ENCODE measurements at places on chromosomes 3 and 15.

DNA sequence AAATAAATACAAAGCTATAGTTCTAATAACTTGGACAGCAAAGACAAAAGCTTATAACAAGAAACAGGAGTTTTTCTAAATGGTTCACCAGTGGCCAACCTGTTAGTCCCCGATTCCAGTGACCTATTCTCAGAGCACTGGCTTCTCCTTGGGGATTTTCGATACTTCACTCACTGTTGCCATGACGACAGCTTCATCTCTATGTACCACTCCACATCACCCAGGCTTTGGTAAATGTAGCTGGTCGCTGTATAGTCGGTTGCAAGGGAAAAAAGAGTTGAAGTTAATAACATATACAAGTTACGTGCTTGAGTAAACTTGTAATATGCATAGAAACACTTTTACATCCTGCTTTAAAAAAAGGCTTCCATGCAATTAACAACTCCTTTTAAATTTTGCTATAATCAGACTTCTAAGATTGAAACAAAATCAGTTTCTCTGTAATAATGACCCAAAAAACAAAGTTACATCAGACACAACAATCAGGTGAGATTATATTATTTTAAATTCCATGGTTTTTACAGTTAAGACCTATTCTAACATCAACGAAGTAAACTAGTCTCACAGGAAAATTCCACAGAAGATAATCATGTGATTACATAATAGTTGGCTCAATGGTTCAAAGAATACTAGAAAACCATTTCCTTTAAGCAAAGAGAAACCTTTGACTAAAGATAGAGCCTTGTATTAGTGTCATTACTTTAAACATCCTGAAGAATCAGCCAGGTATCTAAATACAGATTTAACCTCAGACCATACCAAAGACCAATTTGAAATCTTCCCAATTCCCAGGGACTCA lies 2.9 kb downstream of the CCNL1 start:
- no peak for DNase-seq

- DNase-seq, result no peak
Measured at GRCh38 chr3:4508048-4508981, 15.2 kb downstream of the ITPR1 start.

GRCh38 chr3:188742755-188743550 lies 428.8 kb upstream of the TPRG1 start:
- no peak for DNase-seq

DNA sequence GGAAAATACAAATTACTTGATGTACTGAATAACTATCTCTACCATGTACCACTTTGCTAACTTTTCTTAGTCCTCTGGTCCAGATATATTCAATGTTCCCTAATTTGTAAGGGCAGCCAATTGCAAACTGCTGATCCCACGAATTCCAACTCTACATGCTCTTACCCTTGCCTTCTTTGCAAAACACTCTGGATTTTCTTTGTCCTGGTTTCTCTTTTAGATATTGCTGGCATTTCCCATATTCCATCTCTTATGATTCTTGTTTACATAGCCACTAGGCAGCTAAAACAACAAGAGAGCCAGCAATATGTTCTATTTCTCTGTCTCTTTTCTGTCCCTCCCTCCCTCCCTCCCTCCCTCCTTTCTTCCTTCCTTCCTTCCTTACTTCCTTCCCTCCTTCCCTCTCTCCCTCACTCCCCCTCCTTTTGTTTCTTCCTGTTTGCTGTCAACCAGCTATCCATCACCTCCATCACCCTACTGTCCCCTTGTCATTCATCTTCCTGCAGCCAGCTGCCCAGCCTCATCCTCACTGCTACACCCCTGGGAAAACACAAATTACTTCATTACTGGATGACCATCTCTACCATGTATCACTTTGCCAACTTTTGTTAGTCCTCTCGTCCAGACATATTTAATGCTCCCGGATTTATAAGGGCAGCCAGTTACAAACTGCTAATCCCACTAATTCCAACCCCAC lies 33.8 kb downstream of the SETMAR start:
- DNase-seq, result no peak

- no peak for DNase-seq
Measured at GRCh38 chr3:34258271-34258998, 460.0 kb downstream of the PDCD6IP start.

DNA sequence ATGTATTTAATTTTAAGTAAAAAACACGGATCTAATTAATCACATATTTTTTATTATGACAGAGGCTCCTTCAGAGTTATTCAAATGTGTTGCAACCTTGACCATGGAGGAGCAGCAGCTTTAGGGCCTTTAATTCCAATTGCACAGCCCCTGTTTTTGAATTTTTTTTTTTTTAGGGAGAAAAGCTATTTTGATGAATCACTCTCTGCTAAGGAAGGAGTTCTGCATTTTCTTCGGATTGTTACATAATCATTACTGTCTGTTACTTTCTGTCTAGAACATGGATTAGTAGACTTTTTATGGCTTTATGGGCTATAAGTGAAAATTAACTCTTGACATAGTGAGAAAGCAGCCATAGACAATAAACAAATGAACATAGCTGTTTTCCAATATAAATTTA lies 90.8 kb downstream of the MCTP2 start:
- DNase-seq, result no peak

DNA sequence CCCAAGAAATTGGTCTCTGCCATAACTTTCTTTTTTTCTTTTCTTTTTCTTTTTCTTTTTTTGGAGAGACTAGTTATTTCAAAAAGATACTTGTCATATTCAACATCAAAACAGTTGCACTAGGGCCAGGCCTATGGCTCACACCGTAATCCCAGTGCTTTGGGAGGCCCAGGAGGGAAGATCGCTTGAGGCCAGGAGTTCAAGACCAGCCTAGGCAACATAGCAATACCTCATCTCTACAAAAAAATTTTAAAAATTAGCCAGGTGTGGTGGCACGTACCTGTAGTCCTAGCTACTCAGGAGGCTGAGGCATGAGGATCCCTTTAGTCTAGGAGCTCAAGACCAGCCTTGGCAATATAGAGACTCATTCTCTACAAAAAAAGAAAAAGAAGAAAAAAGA lies 49.0 kb upstream of the GNB5 start:
- DNase-seq, result no peak

GRCh38 chr15:61654002-61654740 lies 406.1 kb downstream of the VPS13C start:
- no peak for DNase-seq

DNA sequence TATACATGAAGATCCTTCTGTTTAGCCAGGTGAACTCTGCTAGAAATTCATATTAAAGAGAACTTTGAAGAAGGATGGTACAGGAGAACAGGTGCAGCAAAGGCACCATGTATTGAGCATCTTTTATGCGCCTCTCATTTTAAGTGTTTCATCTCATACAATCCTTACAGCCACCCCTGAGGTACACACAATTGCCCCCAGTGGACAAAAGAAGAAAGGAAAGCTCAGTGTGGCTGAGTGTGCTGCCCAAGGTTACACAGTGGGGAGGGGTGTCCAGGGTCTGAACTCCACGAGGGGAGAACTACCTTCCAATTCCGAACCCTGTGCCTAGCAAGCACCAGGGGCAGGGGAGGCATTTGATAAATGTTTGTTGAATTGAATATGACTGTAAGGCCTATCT lies 98.6 kb downstream of the MECOM start:
- DNase-seq, result no peak

- no peak for DNase-seq
Measured at GRCh38 chr15:29825227-29825626, 3.0 kb upstream of the TJP1 start.

DNA sequence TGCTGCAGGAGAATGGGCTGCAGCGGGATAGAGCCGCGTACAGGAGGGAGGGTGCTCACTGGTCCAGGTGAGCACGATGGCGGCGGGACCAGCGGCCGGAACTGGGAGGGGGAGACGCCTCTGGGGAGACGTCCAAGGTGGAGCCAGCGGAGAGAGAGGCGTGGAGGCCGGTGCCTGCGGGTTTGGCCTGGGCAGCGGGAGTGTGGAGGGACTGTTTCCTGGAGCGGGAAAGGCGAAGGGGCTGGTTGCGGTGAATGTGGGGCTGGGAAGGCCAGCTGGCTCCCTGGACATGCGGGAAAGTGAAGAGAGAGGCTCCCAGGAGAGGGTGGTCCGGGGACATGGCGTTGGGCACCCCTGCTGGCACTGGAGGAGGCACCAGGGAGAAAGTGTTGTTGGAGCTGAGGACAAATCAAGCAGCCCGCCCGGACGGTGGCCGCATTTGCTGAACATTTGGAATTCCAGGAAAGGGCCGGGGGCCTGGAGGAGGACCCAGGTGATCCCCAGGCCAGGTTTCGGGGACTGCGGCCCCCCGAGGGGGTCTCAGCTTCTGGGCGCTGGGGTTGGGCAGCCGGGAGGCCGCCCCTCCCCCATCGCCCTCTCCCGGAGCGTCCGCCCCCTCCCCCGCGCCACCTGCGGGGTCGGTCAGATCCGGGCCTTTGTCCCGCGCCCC lies 34.3 kb downstream of the DNAJB8 start:
- DNase-seq, result no peak

- no peak for DNase-seq
Measured at GRCh38 chr15:85430406-85431204, 50.2 kb downstream of the AKAP13 start.

GRCh38 chr3:72230774-72231379 lies 445.9 kb upstream of the PROK2 start:
- DNase-seq, result no peak

DNA sequence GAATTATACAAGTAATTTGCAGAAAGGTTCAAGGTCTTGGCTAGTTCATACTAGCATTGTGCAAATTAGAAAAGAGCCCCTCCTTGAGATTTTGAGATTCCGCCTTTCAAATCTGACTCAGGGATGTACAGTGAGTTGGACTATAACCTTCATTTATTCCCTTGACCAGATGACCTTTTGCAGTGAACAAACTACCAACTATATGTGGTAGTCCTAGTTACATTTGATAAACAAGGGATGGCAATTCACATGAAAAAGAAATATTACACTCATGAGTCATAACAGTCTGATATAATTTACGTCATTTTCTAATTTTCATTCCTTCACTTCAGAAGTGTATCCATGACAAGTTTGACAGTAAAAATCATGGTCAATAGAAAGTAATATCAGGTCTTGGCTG lies 860.4 kb downstream of the ROBO1 start:
- no peak for DNase-seq

- no peak for DNase-seq
Measured at GRCh38 chr3:134267996-134268395, 17.3 kb upstream of the RYK start.
